ENCODE measurements at places on chromosomes 5 and 9. TPM values are rescaled to one million over a fixed set of nuclear protein-coding genes. Genes with fewer than 3 reads are reported as not detected.

The HTR4 gene
- total RNA-seq = not detected

The PCDHGC5 gene
- total RNA-seq = not detected

The DOCK8 gene
- 0.31 TPM for total RNA-seq

The EDIL3 gene
- 0.14 TPM for total RNA-seq

The C9 gene
- total RNA-seq = not detected

The UNC5A gene
- 0.39 TPM for total RNA-seq

The SETX gene
- total RNA-seq = 19.8 TPM

The PAEP gene
- total RNA-seq = 0.27 TPM

The SLCO4C1 gene
- not detected for total RNA-seq

The LCN9 gene
- 0.16 TPM for total RNA-seq

Measured in A549 treated with Hydrocortisone at 1 μM for 4 hours (cell line).